Right lung (tissue), 10 donors: ENCODE measurements at places on chromosomes 3 and 15. TPM values are rescaled to one million over a fixed set of nuclear protein-coding genes. Genes with fewer than 3 reads are reported as not detected.

GOLGA8G gene
- 0.04 TPM for polyA plus RNA-seq

KCNMB3 gene
- 6.8 TPM for polyA plus RNA-seq

MAP1A gene
- 5.8 TPM for polyA plus RNA-seq

SENP8 gene
- 5.7 TPM for polyA plus RNA-seq

WNT5A gene
- polyA plus RNA-seq = 15.4 TPM

GOLGA6L7 gene
- 0.93 TPM for polyA plus RNA-seq

DNA sequence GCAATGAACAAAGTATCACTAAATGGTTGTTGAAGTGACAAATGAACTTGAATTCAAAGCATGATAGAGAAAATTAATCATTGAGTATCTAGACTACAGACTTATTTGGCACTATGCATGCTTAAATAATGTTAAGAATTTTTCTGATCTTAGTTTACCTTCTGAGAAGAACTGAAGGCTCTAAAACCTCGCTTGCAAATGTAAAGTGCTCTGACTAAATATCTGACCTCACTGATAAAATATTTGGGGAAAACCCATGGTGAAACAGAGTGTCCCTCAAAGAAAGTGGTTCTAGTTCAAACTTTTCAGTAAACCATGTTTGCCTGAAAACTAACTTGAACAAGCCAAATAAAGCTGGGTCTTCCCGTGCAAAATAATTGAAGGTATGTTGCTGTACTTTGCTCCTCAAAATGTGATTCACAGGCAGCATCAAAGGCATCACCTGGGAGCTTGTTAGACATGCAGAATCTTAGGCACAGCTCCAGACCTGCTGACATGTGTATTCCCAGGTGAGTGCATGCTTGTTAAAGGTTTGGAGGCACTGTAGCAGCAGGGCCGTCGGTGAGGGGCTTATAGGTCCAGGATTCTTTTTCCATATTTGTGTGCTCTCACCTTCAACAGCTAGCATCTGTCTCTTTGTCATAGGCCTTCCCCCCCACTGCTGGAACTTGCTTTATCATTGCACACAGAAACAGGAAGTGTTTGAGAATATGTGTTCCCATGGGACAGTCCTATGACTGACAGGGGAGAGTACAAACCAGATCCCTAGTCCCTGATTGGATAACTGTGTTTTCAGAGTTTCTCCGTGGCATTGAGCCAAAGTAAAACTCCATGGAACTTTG lies 524.2 kb upstream of the LMCD1 start:
- DNase-seq = no peak

GRCh38 chr3:81572201-81572756 lies 189.2 kb downstream of the GBE1 start:
- DNase-seq = no peak

- DNase-seq = no peak
Observed at GRCh38 chr3:101690972-101691371, 4.5 kb upstream of the RPL24 start.

- no peak for DNase-seq
Observed at GRCh38 chr3:190581041-190581541, 67.2 kb downstream of the IL1RAP start.

DNA sequence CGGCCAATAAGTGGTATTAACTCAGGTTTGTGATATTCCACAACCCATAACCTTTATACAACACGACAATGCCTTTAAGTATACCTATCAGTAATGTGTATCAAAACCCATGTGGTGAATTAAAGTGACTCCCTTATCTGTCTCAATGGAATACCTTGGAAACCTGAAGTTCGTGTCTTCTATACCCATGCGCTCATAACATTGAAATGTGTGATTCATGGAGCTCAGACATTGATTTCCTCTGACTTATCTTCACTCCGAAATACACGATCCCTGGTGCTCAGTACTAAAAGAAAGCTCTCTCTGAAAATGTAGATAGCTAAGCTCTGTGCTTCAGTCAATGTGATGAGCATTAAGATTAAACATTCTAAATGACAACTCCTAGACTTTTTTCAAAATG lies 140.3 kb downstream of the TBC1D5 start:
- DNase-seq = no peak

GRCh38 chr15:23422099-23422945 lies 24.7 kb downstream of the GOLGA6L2 start:
- no peak for DNase-seq

DNA sequence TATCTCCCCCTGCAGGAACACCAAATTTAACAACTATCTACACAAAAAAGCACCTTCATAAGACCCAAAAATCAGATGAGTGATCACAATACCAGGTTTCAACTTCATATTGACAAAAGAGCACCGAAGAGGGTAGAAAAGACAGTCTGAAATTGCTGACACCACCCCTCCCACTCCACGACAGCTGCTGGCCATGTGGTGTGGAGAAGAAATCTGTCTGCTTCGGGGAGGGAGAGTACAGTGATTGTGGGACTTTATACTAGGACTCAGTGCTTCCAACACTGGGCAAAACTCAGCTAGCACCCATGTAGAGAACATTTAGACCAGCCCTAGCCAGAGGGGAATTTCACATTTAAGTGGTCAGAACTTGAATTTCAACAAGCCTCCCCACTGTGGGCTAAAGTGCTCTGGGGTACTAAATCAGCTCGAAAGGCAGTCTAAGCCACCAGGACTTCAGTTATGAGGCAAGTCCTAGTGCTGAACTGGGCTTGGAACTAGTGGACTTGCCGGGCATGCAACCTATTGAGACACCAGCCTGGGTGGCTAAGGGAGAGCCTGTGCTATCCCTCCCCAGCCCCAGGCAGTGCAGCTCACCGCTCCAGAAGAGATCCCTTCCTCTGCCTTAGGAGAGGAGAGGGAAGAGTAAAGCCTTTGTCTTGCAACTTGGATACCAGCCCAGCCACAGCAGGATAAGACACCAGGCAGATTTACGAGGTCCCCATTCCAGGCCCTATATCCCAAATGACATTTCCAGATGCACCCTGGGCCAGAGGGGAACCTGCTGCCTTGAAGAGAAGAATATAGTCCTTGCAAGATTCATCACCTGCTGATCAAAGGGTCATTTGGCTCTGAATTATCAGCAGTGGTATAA lies 44.6 kb upstream of the POU1F1 start:
- no peak for DNase-seq

- no peak for DNase-seq
Observed at GRCh38 chr3:16484984-16485383, 28.5 kb downstream of the RFTN1 start.

GRCh38 chr15:79529157-79529785 lies 97.1 kb downstream of the MINAR1 start:
- DNase-seq = no peak

DNA sequence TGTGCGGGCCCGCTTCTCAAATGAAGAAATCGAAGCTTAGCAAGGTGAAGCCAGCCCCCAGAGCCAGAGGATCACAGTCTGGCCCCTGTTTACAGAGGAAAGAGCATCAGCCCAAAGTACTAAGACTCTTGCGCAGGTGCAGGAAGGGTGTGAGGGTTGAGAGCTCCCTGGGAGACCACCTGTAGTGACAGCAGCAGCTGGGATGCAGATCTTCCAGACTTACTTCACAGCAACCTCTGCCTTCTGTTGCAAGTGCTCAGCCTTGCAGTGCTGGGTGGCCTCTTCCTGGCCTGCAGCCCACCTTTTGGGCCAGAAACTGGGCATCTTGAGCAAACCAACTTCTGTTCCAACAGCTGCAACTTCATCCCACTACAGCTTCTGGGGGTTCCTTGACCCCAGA lies 19.7 kb downstream of the SPATA12 start:
- DNase-seq = no peak

DNA sequence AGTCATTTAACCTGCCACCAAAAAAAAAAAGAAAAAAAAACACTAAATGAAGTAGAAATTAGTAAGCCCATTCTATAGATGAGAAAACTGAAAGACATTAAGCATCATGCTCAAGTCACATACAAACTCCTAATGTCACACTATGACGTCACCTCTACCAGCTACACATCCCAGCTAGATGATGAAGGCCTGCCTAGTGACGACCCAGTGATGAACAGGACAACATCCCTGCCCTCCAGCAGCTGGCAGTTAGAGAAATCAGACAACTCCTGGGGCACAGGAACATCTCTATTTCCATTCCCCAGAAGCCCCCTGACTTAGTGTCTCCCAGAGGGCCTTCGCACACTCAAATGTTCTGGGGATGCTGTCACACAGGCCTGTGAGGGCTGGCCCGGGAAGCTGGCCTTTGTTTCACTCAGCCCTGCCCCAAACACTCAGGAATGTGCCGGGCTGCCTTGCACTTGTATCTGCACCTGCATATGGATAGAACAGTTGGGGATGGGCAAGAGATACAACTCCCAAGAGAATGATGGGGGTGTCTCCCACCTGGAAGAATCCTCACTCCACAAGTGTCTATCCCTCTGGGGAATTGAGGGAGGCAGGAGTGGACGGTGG lies 7.0 kb upstream of the HAPLN3 start:
- DNase-seq = no peak

DNA sequence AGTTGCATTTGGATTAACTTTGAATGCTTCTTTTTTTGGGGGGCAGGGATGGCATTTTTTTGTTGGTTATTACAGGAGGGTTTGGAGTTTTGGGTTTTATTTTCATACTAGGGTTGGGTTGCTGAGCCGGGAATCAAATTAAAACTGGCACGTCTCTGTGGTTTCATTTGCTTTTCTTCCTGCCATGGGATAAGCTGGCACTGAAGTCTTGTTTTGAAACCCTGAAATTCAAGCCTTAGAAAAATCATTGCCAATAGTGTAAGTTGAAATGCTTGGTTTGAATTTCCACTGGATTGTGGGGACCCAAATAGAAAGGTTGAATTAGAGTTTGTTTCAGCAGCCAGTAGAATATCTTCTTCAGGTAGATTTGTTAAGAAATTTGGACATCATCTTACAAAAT lies 193.1 kb upstream of the DCBLD2 start:
- no peak for DNase-seq
